Fibroblast of lung (primary cell): ENCODE measurements at places on chromosomes 1 and 21. TPM values are rescaled to one million over a fixed set of nuclear protein-coding genes. Genes with fewer than 3 reads are reported as not detected.

Gene CD2
- total RNA-seq = not detected in 2 replicates

Gene ZYG11A
- total RNA-seq = 0.50 and 0.77 TPM in 2 replicates

Gene LDLRAP1
- 6.9 and 7.3 TPM in 2 replicates for total RNA-seq

Gene DOP1B
- 7.7 and 18.3 TPM in 2 replicates for total RNA-seq

Gene RGS7
- 0.51 and 3.6 TPM in 2 replicates for total RNA-seq

Gene SLC45A1
- total RNA-seq = 2.3 and 2.6 TPM in 2 replicates

Gene TCEANC2
- 3.6 and 4.0 TPM in 2 replicates for total RNA-seq

Gene C2CD2
- 18.0 and 22.3 TPM in 2 replicates for total RNA-seq

Gene OLFM3
- not detected in 2 replicates for total RNA-seq

Gene SMIM1
- total RNA-seq = 1.5 and 2.0 TPM in 2 replicates

Gene NOC2L
- total RNA-seq = 61.1 and 61.9 TPM in 2 replicates

Gene FCRL6
- total RNA-seq = not detected in 2 replicates

Gene ENAH
- total RNA-seq = 85.0 and 93.7 TPM in 2 replicates

Gene SPOCD1
- 30.3 and 47.2 TPM in 2 replicates for total RNA-seq

Gene GPR3
- 0.17 and 0.26 TPM in 2 replicates for total RNA-seq

Gene JAM2
- 1.0 and 2.1 TPM in 2 replicates for total RNA-seq

Gene GRHL3
- total RNA-seq = not detected in 2 replicates
